ENCODE measurements at places on chromosomes 11 and 22.

DNA sequence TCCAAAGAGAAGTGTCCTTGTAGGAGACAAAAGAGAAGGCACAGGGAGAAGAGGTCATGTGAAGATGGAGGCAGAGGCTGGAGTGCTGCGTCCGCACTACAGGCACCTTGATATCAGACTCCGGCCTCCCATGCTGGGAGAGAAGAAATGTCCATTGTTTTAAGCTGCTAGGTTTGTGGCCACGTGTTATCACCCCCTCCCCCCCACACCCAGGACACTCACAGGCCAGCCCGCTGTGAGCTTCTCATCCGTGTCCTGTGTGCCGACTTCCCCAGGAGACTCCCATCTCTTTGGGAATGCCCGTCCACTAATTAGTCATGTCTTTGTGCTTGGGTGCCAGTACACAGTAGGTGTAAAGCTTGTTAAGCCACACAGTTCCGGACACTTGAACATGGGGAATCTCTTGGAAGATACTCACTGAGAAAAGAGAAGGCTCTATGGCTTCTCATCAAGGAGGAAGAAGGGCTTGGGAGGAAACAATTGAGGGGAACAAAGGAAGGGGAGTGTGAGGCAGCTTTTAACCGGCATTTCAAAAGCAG lies 1234.7 kb downstream of the TBC1D22A start:
- no peak for DNase-seq

DNA sequence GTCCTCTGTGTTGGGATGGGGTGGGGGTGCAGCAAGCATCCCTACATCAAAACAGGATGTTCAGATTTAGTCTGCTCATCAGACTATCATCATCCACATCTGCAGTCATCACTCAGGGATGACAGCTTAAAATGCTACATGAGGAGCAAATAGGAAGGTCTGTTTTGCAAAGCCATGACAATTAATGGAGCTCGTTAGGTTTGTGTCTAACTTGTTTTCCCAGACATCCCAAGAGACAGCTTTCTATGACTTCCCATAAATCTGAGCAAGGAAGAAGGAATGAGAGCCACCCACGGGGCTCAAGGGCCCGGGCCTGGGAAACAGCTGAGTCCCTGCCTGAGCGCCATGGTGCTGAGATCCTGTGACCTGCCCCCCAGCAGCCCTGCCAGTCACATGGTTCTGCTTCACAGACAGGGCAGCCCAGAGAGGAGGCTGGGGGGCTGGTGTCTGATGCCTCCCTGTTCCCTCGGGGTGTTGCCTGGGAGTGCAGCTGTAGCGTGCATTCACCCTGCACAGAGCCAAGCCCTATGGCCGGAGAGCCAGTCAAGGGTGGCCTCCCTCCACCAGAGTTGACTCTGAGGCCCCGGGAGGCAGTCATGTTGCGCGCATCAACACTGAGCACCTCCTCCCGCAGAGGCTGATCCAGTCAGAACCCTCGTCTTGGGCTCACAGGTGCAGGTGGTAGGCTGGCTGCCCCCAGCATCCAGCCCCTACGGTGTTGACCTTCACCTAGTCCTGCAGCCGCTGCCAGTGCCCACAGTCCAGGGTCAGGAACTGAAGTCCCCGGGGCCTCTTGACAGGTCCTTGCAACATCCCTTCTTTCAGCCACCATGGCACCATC lies 12.1 kb downstream of the DERL3 start:
- no peak for DNase-seq

DNA sequence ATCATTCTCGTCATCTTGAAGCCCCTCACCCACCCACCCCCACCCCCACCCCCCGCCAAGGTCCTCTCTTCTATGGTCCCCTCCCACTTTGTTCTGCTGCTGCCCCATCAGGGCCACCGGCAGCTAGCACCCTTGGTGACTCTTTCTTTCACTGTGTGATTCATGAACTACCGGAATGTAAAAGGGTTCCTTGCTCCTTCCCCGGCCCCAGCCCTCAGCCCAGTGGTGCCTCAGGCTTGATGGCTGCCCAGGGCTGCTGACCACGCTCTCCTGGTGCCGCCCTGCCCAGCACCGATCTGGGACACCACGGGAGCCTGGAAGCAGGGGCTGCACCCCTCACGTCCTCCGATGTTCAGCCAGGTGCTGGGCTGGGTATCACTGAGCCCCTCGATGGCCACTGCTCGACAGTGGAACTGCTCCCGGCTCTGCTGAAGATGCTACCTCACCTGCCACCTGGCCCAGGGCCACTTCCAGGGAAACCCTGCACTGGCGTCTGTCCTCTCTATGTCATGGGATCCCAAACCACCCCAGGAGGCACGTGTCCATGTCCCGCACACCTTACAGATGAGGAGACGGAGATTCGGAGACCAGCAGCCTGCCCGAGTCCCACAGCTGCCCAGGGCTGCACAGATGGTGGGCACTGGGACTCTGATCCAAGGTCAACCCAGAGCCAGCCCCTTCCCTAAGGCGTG lies 39.7 kb downstream of the IGLL5 start:
- no peak for DNase-seq

DNA sequence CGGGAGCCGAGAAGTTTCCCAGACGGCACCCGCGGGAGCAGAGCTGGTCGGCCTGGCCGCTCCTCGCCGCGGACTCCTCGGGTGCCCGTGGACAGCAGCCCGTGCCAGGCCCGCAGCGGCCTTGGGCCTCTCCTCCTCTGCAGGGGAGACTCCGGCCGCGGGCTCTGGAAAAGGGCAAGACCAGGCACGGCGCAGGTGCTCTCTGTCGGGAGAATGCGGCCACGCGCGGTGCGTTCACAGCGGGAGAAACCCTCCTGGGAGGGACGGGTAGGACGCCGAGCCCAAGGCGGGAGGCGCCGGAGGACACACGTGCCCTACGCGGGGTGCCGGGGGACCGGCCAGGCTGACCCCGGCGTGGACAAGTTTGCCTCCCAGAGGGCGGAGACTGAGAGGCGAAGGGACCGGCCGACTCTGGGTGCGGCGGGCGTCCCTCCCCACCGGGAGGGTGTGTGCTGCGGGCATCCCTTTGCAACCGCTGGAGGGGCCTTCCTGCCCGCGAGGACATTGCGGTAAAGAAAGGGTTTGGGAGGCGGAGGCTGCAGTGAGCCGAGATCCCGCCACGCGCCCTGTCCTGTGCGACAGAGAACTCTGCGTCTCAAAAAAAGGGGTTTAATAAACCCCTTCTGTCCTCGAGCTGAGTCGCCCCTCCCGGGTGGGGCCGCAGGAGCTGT lies 2.3 kb downstream of the IFITM1 start:
- DNase-seq = no peak

GRCh38 chr11:44313761-44314489 lies 4.0 kb upstream of the ALX4 start:
- no peak for DNase-seq

GRCh38 chr11:1839924-1840779 lies 1.4 kb downstream of the TNNI2 start:
- no peak for DNase-seq

GRCh38 chr11:40323241-40323640 lies 1136.2 kb downstream of the LRRC4C start:
- no peak for DNase-seq

DNA sequence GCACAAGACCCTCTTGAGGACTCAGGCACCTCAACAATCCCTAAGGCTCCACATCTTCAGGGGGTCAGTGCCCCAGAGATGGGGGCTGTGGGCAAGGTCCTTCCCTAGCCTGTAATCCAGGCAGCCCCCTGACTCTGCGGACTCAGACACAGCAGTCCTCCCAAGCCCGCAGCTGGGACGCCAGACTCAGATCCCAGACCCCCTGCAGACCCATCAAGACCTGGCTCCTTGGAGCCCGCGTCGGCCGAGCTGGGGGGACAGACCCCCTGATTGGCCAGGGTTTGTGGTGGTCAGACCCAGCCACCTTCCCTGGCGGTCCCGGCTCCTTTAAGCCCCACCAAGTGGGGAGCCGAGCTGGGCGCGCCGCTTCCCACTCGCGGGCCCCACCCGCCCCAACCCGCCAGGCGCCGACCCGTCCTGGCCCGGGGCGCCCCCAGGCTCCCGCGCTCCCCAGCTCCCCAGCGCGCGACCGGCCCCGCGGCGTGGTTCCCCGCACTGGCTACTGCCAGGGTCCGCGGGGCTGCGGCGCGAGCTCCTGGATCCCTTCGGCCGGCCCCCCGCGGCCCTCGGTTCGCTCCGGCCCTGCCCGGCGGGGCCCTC lies 458 bp downstream of the OSBPL5 start:
- DNase-seq = no peak

- no peak for DNase-seq
Observed at GRCh38 chr11:116192509-116193210, 580.1 kb downstream of the BUD13 start.

DNA sequence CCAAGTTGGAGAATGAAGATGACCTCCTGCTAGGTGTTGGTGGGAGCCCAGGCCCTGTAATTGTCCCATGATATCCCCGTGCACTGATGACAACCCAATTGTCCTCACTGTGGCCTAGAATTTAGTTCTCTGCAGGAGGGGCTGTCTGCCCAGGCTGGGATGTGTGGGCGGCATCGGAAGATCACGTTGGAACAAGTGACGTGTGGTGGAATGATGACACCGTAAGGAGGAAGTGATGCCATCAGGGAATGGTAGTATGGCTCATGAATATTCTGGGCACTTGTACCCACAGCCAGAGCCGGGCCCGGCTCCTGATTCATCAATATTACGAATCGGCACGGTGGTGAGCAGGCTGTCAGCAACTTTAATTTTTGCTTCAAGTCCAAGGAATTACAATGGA lies 111.6 kb downstream of the MIAT start:
- DNase-seq = no peak

DNA sequence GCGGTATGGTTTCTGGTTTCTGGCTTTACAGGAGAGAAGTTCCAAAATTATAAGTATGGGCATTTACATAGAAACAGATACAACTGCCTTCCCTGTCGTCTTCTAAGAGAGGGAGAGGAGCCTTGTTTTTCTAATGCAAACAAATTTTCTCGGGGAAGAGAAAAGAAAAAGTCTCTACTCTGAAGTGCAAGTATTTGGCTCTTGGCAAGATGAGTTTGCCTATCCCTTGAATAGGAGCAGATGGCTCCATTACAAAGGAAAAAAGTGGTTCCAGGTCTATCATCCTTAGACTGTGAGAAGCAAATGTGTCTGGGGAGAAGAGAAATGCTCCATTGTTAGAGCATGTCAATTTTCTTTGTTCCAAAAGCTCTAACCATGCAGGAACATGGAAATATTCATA lies 455.6 kb downstream of the BUD13 start:
- no peak for DNase-seq

- no peak for DNase-seq
Observed at GRCh38 chr22:30325065-30325720, 1.5 kb downstream of the TBC1D10A start.

- no peak for DNase-seq
Observed at GRCh38 chr11:97794876-97795275, 1225.9 kb upstream of the CNTN5 start.

GRCh38 chr11:5204787-5205186 lies 4.3 kb upstream of the OR51V1 start:
- DNase-seq = no peak

DNA sequence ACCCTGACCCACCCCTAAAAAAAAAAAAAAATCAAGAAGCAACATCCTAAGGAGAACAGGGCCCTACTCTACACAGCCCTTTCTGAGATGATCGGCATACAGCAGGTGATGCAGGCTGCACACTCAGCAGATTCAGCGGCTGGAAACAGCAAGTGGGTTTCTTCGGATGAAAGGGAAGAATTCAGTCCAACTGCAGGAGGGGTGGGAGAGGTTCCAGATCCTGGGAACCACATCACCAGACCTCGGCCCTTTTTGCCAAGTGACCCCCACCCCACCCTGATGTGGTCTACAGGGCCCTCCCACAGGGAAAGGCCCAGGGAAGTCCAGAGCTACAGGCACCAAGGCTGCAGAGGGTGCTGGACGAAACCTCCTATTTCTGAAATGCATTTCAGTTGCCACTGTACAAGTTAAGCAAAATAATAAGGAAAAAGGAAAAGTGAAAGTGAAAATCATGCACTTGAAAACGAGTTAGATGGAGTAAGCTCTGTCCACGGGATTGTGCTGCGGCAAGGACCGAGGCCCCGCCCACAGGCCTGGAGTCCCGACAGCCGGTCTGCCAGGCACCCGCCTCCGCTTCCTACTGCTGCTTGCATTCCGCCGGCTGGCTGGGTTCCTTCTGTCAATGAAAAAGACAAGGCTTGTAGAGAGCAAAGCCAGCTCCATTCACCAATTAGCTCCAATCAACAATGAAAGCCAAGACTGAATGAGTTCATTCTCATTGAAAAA lies 16.0 kb upstream of the PHLDA2 start:
- peak; percentile 25 for DNase-seq

GRCh38 chr11:134453441-134453840 lies 41.4 kb upstream of the B3GAT1 start:
- DNase-seq = no peak

- DNase-seq = no peak
Observed at GRCh38 chr11:34501500-34501899, 12.1 kb downstream of the ELF5 start.

DNA sequence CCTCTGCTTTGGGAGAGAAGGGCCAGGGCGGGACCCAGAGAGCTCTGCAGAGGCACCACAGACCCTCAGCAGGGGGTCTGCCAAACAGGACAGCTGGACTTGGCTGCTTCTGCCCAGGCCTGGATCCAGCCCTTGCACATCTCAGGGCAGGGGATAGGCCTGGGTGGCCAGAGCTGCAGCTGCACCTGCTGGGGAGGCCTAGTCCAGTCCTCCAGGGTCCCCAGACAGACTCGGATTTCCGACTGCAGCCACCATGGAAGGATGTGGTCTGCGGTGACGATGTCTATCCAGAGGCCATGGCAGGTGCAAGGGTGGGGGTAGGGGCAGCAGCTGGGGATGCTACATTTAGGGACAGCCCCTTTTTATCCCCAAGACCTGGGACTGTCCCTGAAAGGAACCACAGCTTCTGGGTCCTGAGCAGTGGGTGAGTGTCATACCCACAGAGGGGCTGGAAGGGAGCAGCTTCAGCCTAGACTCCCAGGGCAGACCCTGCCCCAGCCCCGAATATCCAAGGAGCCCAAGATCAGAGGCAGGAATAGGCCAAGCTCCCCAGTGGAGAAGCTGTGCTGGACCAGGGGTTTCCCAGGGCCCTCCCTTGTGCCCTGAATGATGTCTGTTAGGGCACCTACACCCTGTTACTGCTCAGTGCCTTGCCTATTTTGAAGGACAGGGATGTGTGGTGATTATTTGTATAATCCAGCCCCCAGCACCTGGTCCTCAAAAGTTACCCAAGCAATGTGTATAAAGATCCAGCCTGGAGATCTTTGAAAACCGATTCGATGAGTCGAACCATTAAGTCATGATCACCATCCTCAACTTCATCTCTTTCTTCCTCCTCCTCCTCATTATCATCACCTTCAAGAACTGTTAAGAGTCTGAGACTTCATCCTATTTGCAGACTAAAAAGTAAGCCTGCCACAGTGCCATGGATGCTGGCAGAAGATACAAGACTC lies 2.5 kb upstream of the IGLL5 start:
- DNase-seq = no peak

- DNase-seq = no peak
Observed at GRCh38 chr22:28557184-28557583, 122.5 kb downstream of the TTC28 start.

GRCh38 chr11:69674267-69674885 lies 777 bp downstream of the LTO1 start:
- DNase-seq = no peak

- no peak for DNase-seq
Observed at GRCh38 chr11:65448074-65448417, 25.4 kb downstream of the NEAT1 start.

GRCh38 chr11:5624489-5625279 lies at the start of gene TRIM34:
Gene TRIM34, plus strand, starts transcription at chr11:5625001. Its CDS starts 7,331 bp downstream, at chr11:5632332.
- DNase-seq = peak; percentile 74

- DNase-seq = no peak
Observed at GRCh38 chr11:18618342-18619025, 15.7 kb downstream of the SPTY2D1 start.
